ENCODE measurements at places on chromosomes 1 and 21.

DNA sequence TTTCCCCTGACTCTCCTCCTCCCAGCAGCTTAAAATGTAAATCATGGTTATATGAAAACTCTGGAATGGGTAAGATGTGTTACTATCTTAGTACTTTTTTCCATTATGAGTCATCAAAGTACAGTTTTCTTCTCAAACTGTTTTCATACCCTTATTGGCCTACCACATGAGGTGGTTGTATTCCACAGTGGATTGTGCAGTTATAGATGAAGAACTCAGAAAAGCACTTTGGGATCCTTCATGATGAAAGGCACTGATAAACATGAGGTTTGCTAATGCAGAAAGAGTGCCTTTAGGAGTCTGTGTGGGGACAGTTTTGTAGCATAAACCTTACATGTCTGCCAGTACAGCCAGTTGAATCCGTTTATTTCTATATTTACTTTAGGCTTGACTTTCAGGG is 32.0 kb upstream of the MYOCOS start:
- DNase-seq, result no peak

GRCh38 chr1:9721606-9722377 is 70.3 kb downstream of the PIK3CD start:
- peak; percentile 90 for DNase-seq

- no peak for DNase-seq
These were observed 220.7 kb upstream of the HOOK1 start for GRCh38 chr1:59593798-59594790.

DNA sequence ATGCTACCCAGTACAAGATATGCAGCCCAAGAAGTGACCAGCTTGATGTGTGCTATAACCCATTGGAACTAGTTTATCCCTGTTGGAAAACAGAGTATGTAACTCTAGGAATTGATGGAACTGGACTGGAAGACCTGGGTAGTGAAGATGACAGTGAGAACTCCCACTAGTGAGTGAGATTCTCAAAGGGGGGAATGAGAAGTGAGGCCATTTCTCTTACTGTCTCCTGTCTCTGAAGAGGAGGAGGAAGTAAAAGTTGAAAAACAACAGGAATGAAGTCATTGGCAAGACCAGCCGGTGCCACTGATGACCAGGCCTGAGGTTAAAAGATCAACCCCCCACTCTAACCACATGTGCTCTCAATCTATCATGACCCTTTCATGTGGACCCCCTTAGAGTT is 20.9 kb downstream of the PLA2G2F start:
- DNase-seq, result no peak

GRCh38 chr1:36981771-36982622 is 52.3 kb downstream of the GRIK3 start:
- DNase-seq, result no peak

- DNase-seq, result no peak
These were observed 222.3 kb downstream of the NTNG1 start for GRCh38 chr1:107363154-107363553.

DNA sequence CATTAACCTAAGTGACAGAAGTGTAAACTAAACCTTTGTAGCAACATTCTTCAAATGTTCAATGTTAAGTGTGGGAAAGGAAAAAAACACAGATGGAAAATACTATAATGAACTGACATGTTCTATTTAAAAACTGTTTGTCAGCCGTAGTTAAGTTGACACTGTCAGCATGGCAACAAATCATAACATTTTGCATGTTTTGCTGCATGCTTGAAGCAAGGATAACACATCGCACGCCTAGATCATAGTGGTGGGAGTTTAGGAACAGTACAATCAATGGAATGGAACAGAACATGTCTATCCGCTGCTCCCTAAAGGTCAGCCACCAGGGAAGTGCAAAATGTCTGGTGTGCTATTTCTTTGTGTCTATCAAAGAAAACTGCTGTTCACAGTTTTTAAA is 62.5 kb upstream of the ESRRG start:
- no peak for DNase-seq

- DNase-seq, result peak; percentile 88
These were observed at the start of gene PEX11B for GRCh38 chr1:145918144-145918991. Gene PEX11B (minus strand): TSS chr1:145918717. CDS start chr1:145918688, 29 bp downstream.

GRCh38 chr1:31732751-31733289 is 29.0 kb upstream of the COL16A1 start:
- DNase-seq, result no peak

- DNase-seq, result peak; percentile 90
These were observed 71.0 kb upstream of the CSF3R start for GRCh38 chr1:36553591-36554322.

DNA sequence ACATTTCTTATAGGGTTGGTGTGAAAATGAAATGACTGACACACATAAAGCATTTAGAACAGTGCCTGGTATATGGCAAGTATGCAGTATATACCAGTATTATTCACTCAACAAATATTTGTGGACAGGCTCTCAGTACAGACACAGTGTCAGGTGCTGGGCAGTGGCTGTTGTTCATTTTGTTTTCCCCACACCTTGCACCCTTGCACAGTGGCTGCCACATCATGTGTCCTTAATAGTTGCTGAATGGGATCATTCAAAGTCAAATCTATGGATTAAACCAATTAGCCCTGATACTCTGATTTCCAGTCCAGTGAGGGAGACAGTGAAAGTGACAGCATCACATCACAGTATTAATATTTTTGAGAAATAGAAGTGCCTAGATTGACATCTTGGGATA is 2.4 kb downstream of the SLAMF1 start:
- DNase-seq, result no peak
